ENCODE measurements at places on chromosomes 2 and 18. TPM values are rescaled to one million over a fixed set of nuclear protein-coding genes. Genes with fewer than 3 reads are reported as not detected.

DNA sequence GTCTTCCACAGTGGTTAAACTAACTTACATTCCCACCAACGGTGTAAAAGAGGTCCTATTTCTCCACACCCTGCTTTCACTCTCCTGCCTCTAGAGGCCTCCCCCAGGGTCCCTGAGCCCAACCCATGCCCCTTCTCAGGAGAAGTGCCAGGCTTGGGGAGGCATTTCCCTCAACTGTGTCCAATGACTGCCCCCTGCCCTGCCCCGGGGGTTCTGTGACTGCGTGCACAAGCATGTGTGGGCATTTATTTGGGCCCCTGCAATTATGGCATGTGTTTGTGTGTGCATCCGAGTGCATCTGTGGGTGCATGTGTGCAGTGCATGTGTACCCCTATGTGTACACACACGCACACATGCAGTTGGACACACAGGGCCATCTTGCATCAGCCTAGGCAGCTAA lies 57.3 kb downstream of the INHBB start:
- H3K36me3 ChIP-seq = no peaks in the 10 kb centered on the region
- no peak overlapping the region for H3K4me3 ChIP-seq
- H3K27me3 ChIP-seq = no peaks in the 10 kb centered on the region
- H3K4me1 ChIP-seq = peaks cover 29% of the 10 kb centered on the region
- DNase-seq = no peak

The UGT1A10 gene
- not detected for total RNA-seq

- peak overlapping the region; percentile 39 for H3K27ac ChIP-seq
- DNase-seq = no peak
- no peaks in the 10 kb centered on the region for H3K27me3 ChIP-seq
- no peaks in the 10 kb centered on the region for H3K36me3 ChIP-seq
- no peak overlapping the region for H3K4me3 ChIP-seq
- H3K4me1 ChIP-seq = peaks cover 40% of the 10 kb centered on the region
Measured at GRCh38 chr2:85243101-85244072, 84.4 kb downstream of the TGOLN2 start.

The PRKAG3 gene
- total RNA-seq = not detected

DNA sequence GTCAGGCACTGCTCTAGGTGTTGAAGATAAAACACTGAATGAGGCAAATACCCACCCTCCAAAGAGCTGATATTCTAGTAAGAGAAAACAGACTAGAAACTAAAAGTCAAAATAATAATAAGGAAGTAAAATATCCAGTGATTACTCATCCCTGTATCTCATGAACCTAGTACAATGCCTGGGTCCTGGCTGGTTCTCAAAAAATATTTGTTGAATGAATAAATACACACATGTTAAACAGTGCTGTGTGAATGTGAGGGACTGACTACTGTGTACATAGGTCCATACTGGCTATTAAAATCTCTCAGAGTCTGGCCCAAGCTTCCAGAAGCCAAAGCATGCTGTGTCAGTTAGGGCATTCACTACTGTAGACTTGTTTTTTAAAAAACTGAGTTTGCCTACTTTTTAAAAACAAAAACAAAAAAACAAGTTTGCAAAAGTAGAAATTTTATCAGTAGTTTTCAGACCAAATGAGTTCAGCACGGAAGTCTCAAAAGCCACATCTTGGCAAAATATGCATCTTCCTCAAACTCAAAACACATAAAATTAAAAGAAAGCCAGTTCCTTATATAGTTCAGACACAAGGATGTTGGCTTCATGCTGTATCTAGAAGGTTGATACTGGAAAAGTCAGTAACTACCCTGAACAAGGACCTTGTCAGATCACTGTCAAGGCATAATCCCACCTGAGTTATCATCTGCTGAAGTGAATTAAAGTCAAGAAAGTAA lies 136.2 kb downstream of the THADA start:
- no peak overlapping the region for H3K27ac ChIP-seq
- H3K4me1 ChIP-seq = peaks cover 8% of the 10 kb centered on the region
- H3K27me3 ChIP-seq = no peaks in the 10 kb centered on the region
- H3K4me3 ChIP-seq = no peak overlapping the region

GRCh38 chr2:233989221-233989858 lies 61.2 kb upstream of the SPP2 start:
- DNase-seq = no peak
- H3K4me3 ChIP-seq = no peak overlapping the region
- H3K4me1 ChIP-seq = peaks cover 3% of the 10 kb centered on the region
- 0 out of 2 replicates have a peak overlapping the region, but pooled peaks have one; percentile 30 for H3K27ac ChIP-seq
- H3K36me3 ChIP-seq = no peaks in the 10 kb centered on the region
- H3K27me3 ChIP-seq = no peaks in the 10 kb centered on the region

The KIAA2012 gene
- total RNA-seq = not detected

The TNFRSF11A gene
- total RNA-seq = 14.1 TPM

DNA sequence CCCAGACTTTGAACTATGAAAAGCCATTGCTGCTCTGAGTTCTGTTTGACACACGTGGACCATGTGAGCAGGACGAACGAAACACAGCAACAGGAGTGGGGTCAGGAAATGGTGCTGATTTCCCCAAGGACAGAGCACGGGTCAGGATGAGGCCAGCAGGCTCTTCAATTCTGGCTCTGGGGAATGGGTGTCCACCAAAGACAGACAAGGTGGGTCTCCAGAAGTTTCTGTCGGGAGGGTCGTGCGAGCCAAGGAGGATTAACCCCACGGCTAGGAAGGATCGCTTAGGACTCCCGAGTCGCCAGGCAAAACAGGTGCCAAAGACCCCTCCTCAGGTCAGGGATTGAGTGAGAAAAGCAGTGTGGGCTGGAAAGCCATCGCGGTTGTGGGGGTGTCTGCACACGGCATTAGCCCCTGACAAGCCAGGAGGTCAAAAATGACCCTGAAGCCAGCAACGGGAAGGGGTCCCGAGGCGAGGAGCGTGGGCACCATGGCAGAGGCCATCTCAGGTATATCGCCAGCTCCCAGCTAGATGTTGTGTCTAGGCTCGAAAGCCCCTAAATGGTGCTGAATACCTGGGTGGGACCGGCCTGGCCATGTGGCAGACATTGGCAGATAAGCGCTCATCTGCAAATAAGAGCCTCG lies 213.9 kb upstream of the SALL3 start:
- H3K4me1 ChIP-seq = no peaks in the 10 kb centered on the region
- no peak overlapping the region for H3K27ac ChIP-seq
- H3K4me3 ChIP-seq = no peak overlapping the region
- DNase-seq = no peak
- H3K27me3 ChIP-seq = peaks cover 17% of the 10 kb centered on the region

The LOXHD1 gene
- total RNA-seq = not detected

DNA sequence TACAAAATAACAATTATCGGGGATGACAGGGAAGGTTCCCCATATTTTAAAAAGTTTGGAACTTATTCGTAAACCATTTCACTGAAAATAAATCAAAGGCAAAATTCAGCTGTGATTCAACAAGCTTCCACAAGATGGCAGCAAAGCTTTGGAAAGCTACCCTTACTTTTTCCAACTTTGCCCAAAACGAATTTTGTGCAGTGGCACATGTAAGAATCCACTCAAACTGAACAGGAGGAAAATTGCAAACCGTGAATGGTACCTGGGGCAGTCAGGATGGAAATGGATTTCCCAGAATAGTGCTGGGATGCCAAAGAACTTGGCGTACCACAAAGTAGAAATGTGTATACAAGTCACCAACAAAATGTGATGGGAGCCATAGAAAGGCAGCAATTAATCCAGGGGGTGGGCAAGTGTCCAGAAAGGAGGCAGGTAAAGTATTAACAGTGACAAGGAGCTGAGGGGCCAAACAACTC lies 10.7 kb downstream of the RPL31 start:
- no peak overlapping the region for H3K4me3 ChIP-seq
- peaks cover 40% of the 10 kb centered on the region for H3K4me1 ChIP-seq
- peaks cover 30% of the 10 kb centered on the region for H3K36me3 ChIP-seq
- H3K27ac ChIP-seq = peak overlapping the region; percentile 44

GRCh38 chr2:42338567-42339190 lies 22.3 kb downstream of the COX7A2L start:
- no peak for DNase-seq
- peaks cover 13% of the 10 kb centered on the region for H3K4me1 ChIP-seq
- peaks cover 2% of the 10 kb centered on the region for H3K36me3 ChIP-seq
- H3K27me3 ChIP-seq = no peaks in the 10 kb centered on the region

GRCh38 chr2:71460595-71461303 lies 7.4 kb downstream of the DYSF start:
- H3K4me3 ChIP-seq = no peak overlapping the region
- H3K27ac ChIP-seq = no peak overlapping the region
- H3K4me1 ChIP-seq = no peaks in the 10 kb centered on the region
- no peak for DNase-seq
- H3K27me3 ChIP-seq = peaks cover 7% of the 10 kb centered on the region

DNA sequence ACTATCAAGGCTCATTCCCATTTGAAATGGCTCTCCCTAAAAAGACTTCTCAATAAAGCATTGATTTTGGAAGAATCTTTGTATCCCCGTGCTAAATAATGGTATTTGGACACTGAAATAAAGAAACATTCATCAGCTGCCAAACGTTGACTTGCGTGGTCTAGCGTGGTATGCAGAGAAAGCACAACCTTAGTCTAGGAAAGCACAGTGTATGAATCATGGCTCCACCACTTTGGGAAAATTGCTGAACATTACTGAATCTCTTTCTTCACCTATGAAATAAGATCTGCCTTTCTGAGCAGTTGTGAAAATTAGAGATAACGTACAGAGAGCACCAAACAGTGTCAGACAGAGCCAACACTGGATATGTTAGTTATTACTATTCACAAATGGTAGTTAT lies 353.9 kb downstream of the SS18 start:
- H3K4me3 ChIP-seq = no peak overlapping the region
- H3K36me3 ChIP-seq = no peaks in the 10 kb centered on the region
- no peaks in the 10 kb centered on the region for H3K4me1 ChIP-seq
- H3K27ac ChIP-seq = no peak overlapping the region

DNA sequence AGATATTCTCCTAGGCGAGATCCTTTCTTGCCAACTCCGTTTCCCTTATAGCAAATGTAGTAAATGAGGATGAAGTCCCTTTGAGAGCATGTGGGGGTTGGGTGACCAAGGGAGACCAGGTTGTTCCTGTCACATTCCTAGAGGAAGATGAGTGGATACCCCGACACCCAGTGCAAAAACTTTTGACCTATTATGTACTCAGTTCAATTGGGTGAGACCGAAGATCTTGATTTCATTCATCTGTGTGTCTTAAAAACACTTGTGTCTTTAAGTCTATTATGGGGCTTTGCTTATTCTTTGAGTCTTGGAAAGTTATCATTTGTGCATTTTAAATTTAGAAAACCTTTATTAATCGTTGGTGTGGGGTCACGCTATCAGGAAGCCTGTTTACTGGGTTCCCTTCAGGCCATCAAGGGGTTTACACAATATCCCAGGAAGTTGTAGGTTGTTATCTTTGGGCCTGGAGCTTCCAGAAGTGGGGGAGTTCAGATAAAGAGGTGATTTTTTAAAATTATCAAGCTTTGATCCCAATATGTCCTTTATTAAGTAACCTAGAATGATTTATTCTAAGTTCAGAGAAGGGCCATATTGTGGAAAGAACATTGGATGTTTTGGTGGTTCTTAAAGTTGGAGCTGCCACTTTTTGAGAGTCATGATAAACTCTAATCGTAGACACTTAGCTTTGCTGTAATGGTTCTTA lies 2.8 kb downstream of the RHOB start:
- no peak for DNase-seq
- H3K27ac ChIP-seq = peak overlapping the region; percentile 78
- no peaks in the 10 kb centered on the region for H3K36me3 ChIP-seq
- no peaks in the 10 kb centered on the region for H3K27me3 ChIP-seq
- peak overlapping the region; percentile 21 for H3K4me3 ChIP-seq
- H3K4me1 ChIP-seq = peaks cover 33% of the 10 kb centered on the region

The LONRF2 gene
- total RNA-seq = 12.9 TPM

The SP3 gene
- total RNA-seq = 80.2 TPM

The IL1R2 gene
- total RNA-seq = 0.15 TPM

DNA sequence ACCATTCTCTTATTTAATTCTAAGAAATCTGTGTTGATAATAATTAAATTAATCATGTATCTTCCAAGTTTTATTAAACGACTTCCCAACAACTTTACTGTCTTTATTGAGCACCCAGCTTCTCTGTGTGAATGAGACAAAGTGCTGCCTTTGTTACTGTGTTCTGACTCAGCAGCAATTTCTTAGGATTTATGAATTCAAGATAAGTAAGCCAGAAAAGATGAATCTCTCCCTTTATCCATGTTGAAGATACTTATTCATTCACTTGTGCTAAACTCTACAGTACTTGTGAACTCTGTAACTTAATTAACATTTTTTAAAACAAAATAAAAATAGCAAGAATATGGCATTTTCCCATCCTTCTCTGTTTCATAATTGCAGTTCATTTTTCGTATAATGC lies 1403.3 kb upstream of the DDX18 start:
- no peaks in the 10 kb centered on the region for H3K27me3 ChIP-seq
- H3K27ac ChIP-seq = no peak overlapping the region
- H3K4me3 ChIP-seq = no peak overlapping the region
- no peak for DNase-seq

GRCh38 chr18:51988277-51988676 lies 351.7 kb upstream of the DCC start:
- no peak overlapping the region for H3K4me3 ChIP-seq
- no peaks in the 10 kb centered on the region for H3K27me3 ChIP-seq
- H3K27ac ChIP-seq = no peak overlapping the region
- H3K36me3 ChIP-seq = no peaks in the 10 kb centered on the region
- no peak for DNase-seq
- no peaks in the 10 kb centered on the region for H3K4me1 ChIP-seq

- peaks cover 5% of the 10 kb centered on the region for H3K36me3 ChIP-seq
- peaks cover 22% of the 10 kb centered on the region for H3K4me1 ChIP-seq
- H3K27me3 ChIP-seq = no peaks in the 10 kb centered on the region
- H3K27ac ChIP-seq = no peak overlapping the region
- no peak overlapping the region for H3K4me3 ChIP-seq
Measured at GRCh38 chr2:24080701-24081100, 3.9 kb downstream of the TP53I3 start.

- H3K4me1 ChIP-seq = peaks cover 8% of the 10 kb centered on the region
- no peak overlapping the region for H3K4me3 ChIP-seq
- DNase-seq = no peak
Measured at GRCh38 chr2:201852878-201853415, 46.6 kb downstream of the CDK15 start.

GRCh38 chr2:231270221-231271114 lies 72.0 kb downstream of the ARMC9 start:
- H3K27me3 ChIP-seq = no peaks in the 10 kb centered on the region
- no peak for DNase-seq
- H3K4me1 ChIP-seq = no peaks in the 10 kb centered on the region

The CCDC68 gene
- 0.41 TPM for total RNA-seq

DNA sequence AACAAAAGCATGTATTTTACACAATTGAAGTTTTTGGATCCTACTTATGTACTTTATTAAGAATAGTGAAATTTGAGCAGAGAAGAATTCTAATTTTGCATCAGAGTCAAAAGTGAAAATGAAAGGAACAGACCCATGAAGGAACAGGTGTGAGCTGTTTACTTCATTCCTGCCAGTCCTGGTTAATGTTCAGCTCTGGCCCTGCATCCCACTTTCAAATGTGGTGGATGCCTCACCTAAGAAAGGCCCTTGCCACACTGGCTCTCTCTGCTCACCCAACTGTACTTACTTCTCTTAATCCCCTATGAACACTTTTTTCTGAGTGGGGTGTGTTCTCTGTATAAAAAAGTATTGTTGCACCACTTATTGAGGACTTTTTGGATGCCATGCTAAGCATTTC lies 22.2 kb downstream of the FAM110C start:
- H3K27ac ChIP-seq = no peak overlapping the region
- H3K27me3 ChIP-seq = no peaks in the 10 kb centered on the region
- H3K4me1 ChIP-seq = no peaks in the 10 kb centered on the region
- no peaks in the 10 kb centered on the region for H3K36me3 ChIP-seq

- no peaks in the 10 kb centered on the region for H3K36me3 ChIP-seq
- H3K4me3 ChIP-seq = no peak overlapping the region
- no peak for DNase-seq
- H3K27me3 ChIP-seq = no peaks in the 10 kb centered on the region
Measured at GRCh38 chr2:46852598-46852997, 63.0 kb downstream of the MCFD2 start.
